ENCODE measurements at places on chromosomes 13 and 19.

DNA sequence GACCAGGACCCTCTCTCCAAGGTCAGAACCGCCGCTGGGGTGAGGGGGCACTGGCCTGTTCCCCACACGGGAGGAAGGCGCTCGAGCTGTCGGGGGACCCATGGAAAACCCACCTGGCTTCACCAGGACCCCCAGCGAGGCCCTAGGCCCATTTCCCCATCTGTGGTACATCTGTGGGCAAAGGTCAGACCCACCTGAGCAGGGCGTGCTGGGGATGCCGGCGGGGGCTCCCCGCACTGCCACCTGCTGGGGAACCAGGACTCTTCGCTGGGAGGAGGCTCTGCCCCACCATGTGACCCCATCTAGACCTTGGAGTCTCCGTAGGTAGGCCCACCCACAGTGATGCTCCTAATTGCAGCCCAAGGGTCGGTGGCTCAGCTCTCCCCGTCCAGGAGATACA lies 511 bp downstream of the WDR88 start:
- no peak for DNase-seq

- DNase-seq, result no peak
Observed at GRCh38 chr19:58056861-58057260, 2.2 kb upstream of the ZNF135 start.

DNA sequence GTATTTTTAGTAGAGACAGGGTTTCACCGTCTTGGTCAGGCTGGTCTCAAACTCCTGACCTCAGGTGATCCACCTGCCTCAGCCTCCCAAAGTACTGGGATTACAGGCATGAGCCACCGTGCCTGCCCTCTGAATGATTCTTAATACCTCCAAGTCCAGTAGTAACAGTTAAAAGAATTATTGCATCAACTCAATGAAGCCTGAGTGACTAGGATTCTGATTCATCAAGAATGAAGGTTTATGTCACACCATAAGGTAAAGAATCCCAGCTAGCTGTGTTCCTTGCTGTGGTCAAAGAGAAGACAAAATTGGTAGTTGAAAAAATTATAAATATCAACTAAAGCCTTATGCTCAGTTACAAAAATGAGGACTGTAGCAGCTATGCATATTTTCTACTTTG lies 81.2 kb upstream of the ABCC4 start:
- DNase-seq, result peak; percentile 19

- peak; percentile 58 for DNase-seq
Observed at GRCh38 chr13:93942016-93942415, 537.5 kb downstream of the DCT start.

DNA sequence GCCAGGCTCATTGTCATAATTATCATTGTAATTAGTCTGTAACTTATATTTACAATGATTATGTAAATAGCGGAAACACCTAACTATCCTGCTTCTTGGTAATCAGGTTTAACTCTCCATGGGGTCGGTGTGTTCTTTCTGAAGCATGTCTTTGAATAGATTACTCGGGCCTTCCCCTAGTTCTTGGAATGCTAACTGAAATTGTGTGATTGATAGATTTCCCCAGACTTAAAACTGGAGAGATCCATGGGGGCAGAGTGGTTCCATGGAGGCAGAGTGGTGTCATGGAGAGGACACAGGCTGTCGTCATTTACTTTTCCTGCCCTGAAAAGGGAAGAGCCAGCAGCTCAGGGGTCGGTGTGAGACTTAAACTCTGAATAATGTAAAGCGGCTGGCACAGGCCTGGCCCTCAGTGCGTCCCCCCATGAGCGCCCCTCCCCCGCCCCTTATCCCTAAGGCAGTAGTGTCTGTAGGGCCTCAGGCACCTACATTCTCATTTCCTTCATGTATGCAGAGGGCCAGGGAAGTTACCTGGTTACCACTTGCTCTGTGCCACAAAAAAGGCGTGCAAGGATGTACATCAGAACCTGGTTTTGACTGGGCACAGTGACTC lies 225.1 kb downstream of the TM9SF2 start:
- no peak for DNase-seq

GRCh38 chr13:79626924-79627323 lies 146.0 kb downstream of the NDFIP2 start:
- no peak for DNase-seq

- DNase-seq, result no peak
Observed at GRCh38 chr13:49302817-49303216, 55.1 kb downstream of the CDADC1 start.

GRCh38 chr13:33208290-33209220 lies 77.0 kb downstream of the STARD13 start:
- DNase-seq, result no peak

- DNase-seq, result peak; percentile 45
Observed at GRCh38 chr13:26280295-26280694, 26.4 kb downstream of the CDK8 start.

DNA sequence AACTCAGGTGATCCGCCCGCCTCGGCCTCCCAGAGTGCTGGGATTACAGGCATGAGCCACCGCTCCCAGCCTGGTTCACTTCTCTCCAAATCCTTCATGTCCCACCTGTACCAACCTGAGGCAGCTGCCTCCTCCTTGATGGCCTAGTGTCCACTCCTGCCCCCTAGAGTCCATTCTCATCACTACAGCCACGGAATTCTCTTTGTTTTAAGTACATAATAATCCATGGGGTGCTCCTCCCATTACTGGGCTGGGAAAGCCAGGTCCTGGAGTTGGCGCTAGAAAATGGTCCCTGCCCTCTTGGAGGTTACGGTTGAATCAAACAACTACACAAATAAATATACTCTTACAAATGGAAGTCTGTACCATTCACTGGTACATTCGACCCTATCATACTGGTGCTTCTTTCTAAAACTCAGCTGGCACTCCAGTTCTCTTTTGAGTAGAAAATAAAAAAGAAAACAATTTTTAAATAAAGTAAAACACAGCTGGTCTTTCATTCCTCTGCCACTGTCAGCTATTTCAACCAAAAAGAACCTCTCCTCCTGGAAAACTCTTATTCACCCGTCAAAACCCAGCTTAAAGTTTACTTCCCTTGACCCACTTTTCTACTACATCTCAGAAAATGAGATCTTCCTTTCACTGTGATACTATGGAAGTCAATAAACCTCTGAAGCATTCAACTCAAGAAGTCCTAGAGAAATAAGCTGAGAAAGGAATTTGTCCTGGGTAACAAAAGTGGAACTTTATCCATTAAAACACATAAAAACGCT lies 22.4 kb upstream of the ARHGEF18 start:
- DNase-seq, result no peak

DNA sequence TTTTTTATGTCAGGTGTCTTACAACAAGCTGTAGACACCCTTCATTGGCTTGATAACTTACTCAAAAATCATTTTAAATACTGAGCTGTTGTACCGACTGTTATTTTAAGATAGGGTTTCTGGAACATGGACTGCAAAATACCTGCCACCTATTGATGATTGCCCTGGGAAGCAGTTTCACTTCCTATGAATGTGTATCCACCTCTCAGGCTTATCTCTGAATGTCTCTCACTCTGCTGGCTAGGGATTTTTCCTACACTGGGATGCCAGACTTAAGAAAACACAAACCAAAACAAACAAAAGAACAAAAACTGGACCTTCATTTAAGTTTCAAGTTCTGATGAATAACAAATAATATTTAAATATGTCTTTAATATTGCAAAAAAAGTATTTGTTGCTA lies 663.7 kb downstream of the EFNB2 start:
- DNase-seq, result no peak

DNA sequence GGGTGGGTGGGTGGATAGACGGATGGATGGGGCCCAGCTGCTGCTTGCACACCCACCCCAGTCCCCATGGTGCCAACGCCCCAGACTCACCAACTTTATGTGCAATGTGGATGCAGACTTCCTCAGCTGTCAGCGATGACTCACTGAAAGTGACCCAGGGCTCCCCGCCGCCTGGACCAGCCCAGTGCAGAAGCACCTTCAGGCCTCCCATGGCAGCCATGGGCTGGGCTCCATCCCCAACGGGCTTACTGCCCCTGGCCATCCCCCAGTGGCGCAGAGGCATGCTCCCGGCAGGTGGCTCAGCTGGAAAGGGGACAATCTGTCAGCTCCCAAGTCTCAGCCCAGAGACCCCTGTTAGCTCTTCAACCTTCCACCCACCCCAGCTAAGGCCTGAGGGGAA lies 2.2 kb downstream of the TYK2 start:
- DNase-seq, result no peak

- DNase-seq, result no peak
Observed at GRCh38 chr19:55368106-55368505, 2.2 kb downstream of the IL11 start.

- no peak for DNase-seq
Observed at GRCh38 chr19:40321566-40322270, 26.5 kb downstream of the C19orf47 start.

DNA sequence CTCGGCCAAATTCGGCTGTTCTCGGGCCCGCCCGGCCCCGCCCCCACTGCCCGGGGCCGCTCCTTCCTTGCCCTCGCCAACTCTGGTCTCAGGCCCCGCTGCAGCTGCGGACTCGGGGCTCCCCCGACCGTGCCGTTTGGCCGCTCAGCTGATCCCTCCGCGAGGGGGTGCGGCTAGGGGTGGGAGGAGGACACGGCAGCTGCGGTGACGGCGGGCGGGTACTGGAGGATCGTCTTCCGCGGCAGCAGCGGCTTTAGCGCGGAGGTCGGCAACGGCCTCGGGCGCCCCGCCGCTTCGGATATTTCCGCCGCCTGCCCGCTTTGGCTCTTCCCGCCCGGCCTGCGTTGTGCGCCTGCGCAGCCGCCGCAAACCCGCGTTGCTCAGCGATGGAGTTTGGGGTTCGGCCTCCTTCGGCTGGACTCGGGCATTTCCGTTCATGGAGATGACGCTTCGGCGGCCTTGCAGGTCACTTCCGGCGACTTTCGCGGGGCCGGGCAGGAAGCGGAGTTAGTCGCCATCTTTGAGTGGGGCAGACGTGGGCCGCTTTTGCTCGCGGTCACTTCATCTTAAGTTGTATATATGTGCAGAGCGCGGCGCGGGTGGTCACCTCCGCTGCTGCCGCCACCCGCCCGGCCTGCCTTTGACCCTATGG lies 338 bp upstream of the UBE2M start:
- DNase-seq, result peak; percentile 97

DNA sequence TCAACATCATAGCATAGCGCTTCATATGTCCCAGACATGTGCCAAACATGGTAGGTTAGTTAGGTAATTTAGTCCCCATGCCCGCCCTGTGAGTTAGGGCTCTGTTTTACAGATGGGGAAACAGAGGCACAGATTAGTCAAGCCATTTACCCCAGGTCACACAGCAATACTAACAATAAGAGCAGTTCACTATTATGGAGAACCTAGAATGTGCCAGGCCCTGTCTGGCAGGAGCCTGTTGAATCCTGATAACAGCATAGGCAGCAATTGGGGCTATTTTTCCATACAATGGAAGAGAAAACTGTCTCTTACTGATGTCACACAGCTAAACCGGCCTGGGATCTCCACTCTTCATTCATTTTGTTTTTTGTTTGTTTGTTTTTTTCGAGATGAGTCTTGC lies 6.5 kb upstream of the PPP1R37 start:
- no peak for DNase-seq

DNA sequence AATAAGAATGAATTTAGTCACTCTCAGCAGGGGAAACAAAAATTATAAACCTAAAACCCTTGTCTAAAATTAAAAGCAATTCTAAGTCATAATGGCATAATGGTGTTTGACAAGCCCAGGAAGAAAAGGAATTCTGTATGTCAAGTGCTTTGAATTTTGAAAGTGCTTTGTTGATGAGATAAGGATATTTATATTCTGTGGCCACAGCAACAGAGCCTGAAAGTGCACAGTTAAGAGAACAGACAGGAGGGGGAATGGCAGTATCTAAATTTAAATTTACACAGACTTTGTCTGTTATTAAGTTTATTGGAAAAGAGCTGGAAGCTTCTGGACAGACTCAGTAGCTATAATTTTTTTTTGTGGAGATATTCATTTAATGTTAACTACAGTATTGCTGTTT lies 69.8 kb downstream of the OLFM4 start:
- no peak for DNase-seq

- DNase-seq, result no peak
Observed at GRCh38 chr19:39701291-39701690, 3.0 kb upstream of the LGALS14 start.

DNA sequence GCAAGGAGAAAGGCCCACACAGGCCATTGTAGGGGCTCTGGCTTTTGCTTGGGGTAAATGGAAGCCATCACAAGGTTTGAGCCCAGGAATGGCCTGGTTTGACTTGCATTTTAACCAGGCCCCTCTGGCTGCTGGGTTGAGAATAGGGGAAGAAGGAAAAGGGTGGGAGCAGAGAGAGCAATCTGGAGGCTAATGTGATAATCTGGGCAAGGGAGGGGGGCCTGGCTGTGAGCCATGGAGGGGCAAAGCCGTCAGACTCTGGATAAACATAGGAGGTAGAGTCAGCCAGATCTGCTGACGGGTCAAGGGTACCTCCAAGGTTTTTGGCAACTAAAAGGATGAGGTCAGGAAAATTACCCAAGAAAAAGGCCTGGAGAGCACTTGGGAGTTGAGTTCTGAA lies 41.6 kb downstream of the RFX2 start:
- no peak for DNase-seq

- DNase-seq, result no peak
Observed at GRCh38 chr13:73765651-73766384, 368.4 kb downstream of the KLF12 start.

DNA sequence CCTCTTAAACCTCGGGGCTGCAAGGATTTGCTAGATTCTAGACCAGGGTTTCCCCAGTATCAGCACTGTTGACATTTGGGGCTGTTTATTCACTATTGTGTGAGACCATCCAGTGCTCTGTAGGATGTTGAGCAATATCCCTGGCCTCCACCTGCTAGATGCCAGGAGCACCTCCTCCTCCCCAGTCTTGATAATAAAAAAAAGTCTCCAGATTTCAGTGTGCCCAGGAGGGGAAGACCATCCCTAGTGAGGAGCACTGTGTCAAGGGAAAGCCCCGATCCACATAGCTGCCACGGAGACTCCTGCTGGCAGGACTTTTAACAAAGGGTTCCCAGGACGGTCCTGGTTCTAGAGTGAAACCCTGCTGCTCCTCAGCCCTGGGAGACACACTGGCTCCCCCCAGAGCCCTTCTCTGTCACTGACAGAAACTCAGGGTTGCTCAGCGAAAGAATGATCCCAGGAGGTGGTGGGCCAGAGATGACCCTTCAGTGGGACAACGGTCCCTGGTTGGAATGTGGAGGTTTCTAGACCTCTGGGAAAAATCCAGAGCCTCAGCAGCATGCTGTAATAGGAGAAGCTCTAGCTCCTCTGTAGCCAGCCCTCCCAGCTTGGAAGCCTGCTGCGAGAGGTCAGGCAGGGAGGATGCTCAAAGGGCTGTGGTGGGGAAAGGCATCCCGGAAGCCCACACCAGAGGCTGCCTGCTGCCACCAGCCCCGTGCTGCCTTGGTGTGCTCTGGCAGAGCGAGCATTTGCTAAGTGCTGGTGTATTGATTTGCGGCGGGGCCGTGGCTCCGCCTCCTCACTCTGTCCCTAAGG lies 20.3 kb downstream of the LYL1 start:
- peak; percentile 9 for DNase-seq

DNA sequence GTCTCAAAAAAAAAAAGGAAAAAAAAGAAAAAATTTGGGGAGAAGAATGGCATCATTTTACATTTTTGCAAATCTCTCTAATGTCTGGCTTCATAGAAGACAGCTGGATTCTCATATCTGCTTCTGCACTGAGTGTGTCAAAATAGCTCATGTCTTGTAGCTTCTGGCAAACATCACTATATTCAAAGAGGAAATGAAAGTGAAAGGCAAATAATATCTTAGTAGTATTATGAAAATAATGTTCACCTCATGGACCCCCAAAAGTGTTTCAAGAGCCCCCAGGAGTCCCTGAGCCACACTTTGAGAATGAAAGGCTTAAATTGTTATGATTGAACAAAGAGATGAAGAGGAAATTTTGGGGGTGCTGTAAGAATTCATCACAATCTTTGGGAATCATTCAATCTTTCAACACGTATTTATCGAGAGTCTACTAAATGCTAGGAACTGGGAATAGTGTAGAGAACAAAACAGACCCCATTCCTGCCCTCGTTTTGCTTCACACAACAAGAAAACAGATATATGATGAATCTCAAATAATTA lies 1.2 kb upstream of the SLC6A16 start:
- DNase-seq, result no peak

Measured in HCEC 1CT (cell line).